ENCODE measurements at places on chromosomes 3 and 15.

DNA sequence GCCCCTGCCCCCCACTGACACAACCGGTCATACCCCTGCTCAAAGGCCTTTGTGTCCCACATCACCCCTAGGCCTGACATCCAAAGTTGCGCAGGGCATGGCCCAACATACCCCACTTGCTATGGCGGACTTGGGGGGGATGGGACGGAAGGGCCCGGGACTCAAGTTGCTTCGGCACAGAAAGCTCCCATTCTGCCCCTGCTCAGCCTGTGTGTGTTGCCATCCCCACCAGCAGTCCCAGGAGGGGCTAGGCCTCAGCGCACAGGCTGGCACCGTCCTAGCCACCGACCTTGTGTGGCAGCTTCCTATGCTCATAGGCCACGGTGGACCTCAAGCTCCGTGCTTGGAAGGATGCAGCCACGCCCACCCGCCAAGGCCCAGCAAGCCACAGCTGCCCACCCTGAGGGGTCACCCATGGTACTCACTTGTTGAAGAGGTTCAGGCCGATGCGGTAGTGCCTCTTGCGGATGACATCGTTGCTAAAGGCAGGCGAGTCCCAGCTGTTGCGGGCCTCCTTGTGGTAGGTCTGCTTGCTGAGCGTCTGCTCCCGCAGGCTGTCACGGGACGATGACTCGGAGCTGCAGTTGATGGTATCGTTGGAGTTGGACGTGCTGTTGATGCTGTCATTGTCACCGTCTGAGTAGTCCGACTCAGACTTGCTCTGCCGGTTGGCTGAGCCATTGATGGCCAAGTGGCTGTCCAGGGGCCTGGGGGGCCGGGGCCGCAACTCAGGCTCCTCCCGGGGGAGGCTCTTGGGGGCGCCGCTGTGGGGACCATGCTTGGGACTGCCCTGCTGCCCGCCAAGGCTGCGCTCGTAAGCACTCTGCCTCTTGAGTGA lies 93.9 kb upstream of the RPL32 start:
- no peak for DNase-seq

DNA sequence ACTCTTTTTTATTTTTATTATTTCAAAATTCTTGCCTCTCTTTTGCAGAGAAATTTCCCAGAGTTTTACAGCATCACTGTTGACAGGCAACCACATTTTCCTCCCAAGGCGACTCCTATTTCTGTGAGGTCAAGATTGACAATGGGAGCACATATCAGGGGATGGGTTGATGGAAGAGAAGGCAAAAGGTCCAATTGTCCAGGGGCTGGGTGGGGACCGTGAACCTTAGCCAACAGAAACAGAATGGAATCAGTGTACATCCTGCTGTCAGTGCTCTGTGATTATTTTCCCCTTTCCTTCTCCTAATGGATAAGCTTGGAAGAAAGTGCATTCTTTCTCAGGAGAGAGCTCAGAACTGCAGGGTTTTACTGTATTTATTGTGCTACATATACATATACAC lies 42.4 kb downstream of the CNTN6 start:
- no peak for DNase-seq

DNA sequence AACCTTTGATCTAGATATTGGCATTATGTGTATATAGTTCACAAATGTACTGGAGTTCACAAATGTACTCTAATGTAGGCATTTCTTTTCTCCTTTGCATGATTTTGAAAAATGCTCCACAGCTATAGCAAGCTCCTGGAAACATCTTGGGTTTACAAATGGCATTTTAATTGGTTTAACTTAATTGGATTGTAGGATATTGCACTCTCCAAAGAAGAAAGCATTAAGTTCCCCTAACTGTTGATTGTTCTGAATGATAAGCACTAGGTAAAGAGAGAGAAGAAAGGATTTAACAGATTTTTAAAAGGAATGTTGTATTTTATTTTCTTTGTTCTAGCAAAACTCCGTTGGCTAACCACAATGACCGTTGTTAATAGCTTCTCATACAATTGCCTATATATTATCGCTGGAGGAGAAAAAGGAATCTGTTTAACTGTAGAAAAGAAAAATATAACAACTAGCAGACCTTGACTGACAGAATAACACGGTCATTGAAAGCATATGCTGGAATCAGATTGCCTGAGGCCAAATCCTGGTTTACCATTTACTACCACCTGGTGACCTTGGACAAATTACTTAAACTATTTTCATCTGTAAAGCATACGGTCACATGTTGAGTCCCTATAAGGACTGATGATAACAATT lies 170.8 kb downstream of the PEX5L start:
- DNase-seq: no peak

DNA sequence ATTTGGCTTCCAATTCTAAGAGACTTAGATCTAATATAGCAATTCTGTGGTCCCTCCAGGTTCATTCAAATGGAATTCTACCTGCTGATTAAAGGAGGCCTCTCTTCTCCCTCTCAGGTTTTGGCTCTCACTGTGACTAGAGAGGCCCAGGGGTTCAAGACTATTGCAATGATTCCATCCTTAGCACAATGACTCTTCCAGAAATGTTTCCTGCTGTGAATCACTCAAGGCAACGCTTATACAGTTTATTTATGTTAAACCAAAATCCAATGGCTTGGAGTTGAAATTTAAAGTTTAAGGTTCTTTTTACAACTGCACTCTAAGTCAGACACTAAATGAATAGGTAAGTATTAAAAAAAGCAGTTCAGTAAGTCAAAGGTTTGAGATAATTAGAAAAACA lies 39.9 kb downstream of the IFT57 start:
- no peak for DNase-seq

- no peak for DNase-seq
Measured at GRCh38 chr3:105427332-105427731, 60.6 kb downstream of the ALCAM start.

GRCh38 chr3:181901626-181902025 lies 189.9 kb downstream of the SOX2 start:
- no peak for DNase-seq

DNA sequence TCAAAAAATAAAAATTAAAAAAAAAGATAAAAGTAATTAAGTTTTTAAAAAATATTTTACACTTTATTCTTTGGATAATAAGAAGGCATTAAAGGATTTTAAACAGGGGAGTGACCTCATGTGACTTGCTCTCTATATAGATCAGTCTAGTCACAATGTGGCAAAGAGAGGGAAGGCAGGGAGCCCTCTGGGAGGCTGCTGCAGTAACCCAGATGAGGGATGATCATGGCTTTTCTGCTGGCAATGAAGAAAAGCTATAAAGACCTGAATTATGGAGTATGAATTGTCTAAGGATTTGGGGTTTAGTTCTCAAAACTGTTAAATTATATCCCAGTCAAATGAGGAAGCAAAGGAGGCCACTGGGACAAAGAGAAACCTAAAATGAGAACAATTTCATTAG lies 58.1 kb downstream of the SUMF1 start:
- DNase-seq: no peak
